Posterior vena cava (tissue), 2 donors: ENCODE measurements at places on chromosomes 4 and X.

GRCh38 chr4:22129454-22130029, 181.0 kb upstream of the KCNIP4 start:
- no peak for DNase-seq

DNA sequence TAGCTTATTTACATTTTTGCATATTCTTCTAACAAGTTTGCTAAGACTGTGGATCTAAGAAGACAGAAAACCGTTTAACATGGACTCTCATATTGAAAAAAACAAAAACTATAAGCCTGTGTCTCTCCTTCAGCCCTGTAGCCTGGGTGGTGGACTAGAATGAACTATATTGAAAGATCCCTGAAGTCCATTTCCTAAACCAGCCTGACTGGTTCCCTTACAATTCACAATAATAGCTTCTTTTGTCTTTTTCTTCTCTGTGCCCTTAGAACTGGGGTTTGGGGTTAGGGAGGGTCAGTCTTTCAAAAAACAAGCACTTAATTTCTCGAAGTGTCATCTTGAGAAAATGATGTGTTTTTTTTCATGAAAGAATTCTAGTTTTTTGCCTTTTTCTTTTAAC, 59.0 kb downstream of the GSTCD start:
- DNase-seq: no peak

GRCh38 chr4:88144866-88145300, 13.6 kb downstream of the ABCG2 start:
- DNase-seq: no peak

DNA sequence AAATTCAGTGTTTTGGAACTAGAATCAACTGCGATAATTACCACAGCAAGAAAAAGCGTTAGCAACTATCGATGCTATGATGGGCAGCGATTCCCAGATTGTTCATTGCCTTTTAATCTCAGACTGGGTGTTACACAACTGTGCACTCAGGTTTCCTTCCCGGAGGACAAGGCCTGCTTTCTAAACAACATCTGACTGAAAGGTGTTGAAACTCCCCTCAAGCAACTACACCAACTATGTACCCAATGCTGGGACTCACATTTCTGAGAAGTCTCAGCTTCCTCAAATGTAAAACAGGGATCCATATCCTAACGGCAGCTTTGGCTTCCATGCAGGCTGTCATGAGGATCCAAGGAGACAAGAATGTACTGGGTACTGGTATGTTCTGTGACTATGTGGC, 8.2 kb downstream of the GABRE start:
- DNase-seq: no peak

DNA sequence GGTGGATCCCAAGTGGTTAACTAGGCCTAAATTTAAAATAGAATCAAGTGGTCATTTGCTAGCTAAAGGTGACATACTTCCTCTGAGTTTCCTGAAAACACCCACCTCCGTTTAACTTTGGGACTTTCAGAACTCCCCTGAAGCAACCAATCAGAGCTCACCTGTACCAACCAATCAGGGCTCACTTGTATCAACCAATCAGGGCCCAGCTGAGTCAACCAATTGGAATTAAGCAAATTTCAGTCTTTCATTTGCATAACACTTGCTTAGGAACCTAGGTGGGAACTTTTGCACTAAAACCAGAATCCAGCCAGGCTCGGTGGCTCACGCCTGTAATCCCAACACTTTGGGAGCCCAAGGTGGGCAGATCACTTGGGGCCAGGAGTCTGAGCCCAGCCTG, 15.9 kb downstream of the GPC4 start:
- DNase-seq: no peak

DNA sequence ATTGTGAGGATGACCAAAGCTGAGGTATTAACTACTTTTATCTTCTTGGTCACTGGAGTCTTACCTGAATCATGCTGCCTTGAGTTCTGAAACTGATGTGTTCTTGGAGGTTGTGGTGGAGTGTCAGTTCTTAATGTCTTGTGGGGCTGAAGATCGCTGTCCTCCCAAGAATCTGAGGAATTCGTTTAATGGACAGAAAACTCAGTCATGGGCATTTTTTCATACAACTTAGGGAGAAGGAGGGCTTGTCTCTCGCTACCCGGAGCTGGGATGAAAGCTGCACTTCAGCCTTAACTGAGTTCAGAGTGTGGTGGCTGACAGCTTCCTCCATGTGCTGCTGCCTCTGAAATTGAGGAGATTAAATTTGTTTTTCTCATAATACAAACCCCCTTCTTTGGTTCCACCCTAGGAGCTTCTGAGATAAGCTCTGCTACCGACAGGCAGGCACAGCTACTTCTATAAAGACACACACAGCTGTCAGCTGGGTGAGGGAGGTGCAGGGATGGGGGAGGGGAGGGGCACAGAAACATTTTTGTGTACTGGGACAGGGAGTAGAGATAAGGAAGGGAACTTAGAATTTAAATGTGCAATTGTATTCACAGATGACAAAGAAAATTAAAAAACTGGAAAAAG, 30.8 kb downstream of the RBBP7 start:
- DNase-seq: no peak

DNA sequence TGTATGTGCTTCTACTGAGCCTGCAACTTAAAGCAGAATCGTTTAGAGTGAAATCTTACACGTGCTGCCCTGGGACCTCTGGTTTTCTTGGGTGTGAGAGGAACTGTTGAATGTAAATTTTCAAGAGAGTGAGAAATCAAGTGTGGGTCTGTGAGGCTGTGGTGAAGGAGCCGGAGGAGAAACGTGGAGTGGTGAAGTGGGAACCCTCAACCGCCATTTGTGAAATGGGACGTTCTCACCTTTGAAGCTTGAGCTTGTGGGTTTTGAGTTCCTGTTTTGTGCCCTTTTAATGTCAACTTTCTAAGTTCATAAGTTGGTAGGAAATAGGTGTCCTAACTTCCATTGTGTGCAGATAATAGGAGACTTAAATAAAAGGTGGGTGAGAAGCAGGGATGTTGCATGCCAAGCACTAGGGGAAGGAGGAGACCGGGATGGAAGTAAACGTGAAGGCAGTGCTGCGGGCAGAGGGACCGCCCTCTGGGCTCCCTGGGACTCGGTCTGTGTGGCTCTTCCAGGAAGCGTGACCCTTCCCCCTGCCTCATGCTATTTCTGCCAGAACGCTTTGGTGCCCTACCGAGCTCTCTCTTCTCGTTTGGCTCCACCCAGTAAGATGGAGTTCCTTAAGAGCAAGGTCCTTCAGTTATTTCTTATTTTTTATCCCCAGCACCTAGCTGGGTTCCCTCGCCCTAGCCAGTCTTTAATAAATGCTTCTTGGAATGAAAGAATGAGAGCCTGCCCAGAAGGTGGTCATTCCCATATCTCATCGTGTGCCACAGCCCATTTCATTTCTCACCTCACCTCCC, 56.0 kb downstream of the TMEM131L start:
- DNase-seq: no peak

- DNase-seq: no peak
Measured at GRCh38 chr4:53313510-53313909, 52.4 kb downstream of the SCFD2 start.

DNA sequence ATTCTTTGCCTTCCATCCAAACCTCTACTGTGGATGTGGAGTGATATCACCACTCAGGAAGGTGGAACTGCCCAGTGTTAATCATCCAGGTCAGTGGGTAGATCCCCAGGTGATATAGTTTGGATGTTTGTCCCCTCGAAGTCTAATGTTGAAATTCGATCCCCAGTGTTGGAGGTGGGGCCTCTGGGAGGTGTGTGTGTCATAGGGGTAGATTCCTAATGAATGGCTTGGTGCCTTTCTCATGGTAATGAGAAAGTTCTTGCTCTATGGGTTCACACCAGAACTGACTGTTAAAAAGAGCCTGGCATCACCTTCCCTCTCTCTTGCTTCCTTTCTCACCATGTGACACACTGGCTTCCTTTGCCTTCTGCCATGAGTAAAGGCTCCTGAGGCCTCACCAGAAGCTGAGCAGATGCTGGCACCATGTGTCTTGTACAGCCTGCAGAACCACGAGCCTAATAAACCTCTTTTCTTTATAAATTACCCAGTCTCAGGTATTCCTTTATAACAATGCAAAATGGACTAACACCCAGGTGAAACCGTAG, 6.8 kb upstream of the SOWAHB start:
- DNase-seq: no peak

DNA sequence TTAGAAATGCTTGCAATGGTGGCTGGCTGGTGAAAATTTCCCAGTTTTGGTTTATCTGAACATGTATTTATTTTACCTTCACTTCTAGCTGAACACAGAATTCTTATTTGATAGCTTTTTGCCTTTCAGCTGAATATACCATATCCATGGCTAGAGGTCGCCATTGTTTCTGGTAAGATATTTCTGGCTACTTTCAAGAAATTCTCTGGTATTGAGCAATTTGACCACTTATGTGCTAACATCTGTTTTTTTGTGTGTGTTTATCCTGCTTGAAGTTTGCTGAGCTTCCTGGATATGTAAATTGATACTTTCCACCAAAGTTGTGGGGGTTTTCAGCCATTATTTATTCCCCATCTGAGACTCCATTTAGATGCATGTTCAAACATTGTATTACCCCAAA, 75.4 kb downstream of the FBXW7 start:
- DNase-seq: no peak

DNA sequence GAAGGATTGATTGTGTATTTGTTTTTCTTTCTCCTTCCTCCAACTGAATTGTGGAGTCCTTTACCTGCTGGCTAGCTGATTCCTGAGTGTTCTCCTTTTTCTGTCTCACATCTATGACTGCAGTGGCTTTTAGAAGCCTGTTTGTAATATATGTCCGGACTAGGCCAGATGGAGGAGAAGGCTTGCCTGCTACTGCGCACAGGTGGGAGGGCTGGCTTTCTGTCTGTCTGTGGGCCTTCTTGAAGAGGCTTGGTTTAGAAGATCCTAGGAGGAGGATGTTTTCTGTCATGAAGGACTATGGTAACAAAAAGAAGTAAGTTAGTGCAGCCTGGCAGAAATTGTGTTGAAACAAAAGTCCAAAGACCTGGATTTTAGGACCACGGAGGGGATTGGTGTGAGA, 8.5 kb downstream of the PPP1R3F start:
- peak; percentile 25 for DNase-seq

GRCh38 chr4:122012735-122013134, 60.9 kb upstream of the TRPC3 start:
- DNase-seq: no peak

- no peak for DNase-seq
Measured at GRCh38 chr4:85717847-85718246, 242.9 kb downstream of the ARHGAP24 start.
